Caco-2 (cell line): ENCODE measurements at places on chromosomes 5 and 9. TPM values are rescaled to one million over a fixed set of nuclear protein-coding genes. Genes with fewer than 3 reads are reported as not detected.
A peak's percentile ranks its signal among the peaks of the same experiment; 100 is the strongest.

TNC gene
- total RNA-seq: 11.4 and 17.6 TPM in 2 replicates

DNA sequence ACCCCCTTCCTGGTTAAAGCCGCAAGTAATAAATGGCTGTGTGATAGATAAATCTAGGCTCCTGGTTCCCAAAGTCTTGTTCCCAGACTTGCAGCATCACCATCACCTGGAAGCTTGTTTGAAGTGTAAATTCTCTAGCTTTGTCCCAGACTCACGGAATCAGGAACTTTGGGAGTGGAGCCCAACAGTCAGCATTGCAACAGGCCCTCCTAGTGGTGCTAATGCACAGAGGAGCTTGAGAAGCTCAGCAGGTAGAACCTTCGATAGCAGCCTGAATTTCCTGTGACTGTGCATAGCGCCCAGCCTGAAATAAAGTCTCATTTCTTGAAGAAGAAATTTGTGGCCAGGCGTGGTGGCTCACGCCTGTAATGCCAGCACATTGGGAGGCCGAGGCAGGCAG lies 30.3 kb upstream of the MELK start:
- DNase-seq: no peak
- no peaks in the 10 kb centered on the region for H3K4me1 ChIP-seq
- no peaks in the 10 kb centered on the region for H3K27me3 ChIP-seq
- no peak overlapping the region for H3K27ac ChIP-seq
- H3K36me3 ChIP-seq: no peaks in the 10 kb centered on the region

- no peaks in the 10 kb centered on the region for H3K4me1 ChIP-seq
- no peak overlapping the region for H3K4me3 ChIP-seq
- DNase-seq: no peak
- H3K36me3 ChIP-seq: no peaks in the 10 kb centered on the region
These were observed 175.9 kb downstream of the NSG2 start for GRCh38 chr5:174221436-174221835.

DNA sequence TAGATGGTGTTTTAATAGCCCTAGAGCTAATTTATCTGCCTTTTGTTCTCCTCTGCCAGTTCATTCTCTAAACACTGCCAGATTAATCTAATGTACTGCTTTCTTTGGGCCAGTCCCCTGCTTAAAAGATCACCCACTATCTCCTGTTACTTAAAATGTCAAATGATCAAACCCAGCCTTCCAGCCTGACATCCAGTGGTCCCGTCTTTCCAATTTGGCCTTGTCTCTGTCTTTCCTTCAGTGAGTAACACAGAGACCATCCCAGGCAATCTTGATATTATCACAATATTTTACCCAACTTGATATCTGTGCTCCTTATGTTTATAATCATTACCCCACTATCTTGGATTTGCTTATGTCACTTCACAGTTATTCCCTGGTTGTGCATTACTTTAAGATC lies 12.0 kb downstream of the PRR16 start:
- H3K27ac ChIP-seq: no peak overlapping the region
- H3K36me3 ChIP-seq: no peaks in the 10 kb centered on the region
- no peaks in the 10 kb centered on the region for H3K27me3 ChIP-seq
- H3K4me3 ChIP-seq: no peak overlapping the region
- DNase-seq: no peak

GRCh38 chr5:3322642-3323041 lies 273.0 kb upstream of the IRX1 start:
- no peak for DNase-seq
- H3K27me3 ChIP-seq: no peaks in the 10 kb centered on the region
- no peaks in the 10 kb centered on the region for H3K36me3 ChIP-seq

- no peak overlapping the region for H3K4me3 ChIP-seq
- no peak for DNase-seq
- H3K36me3 ChIP-seq: no peaks in the 10 kb centered on the region
These were observed 33.7 kb upstream of the ITGA1 start for GRCh38 chr5:52754051-52754450.

DNA sequence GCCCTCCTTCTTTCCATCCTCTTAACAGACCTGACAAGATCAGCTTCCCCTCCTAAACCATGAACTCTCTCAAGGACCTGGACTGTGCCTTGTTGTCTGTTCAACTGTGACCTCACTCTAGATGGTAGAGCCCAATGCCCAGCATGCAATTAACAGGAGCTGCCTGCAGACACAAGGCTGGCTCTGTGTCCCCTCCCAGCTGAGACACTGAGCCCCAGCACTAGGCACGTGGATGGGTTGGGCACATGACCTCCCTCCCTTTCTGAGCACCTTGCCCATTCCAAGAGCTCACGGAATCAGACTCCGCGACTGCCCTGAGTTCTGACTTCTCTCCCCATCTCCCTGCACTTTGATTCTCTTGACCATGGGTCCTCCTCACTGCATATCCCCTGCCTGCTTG lies 93.5 kb upstream of the LRRTM2 start:
- H3K4me1 ChIP-seq: peaks cover 19% of the 10 kb centered on the region
- DNase-seq: no peak
- H3K36me3 ChIP-seq: no peaks in the 10 kb centered on the region
- H3K4me3 ChIP-seq: no peak overlapping the region

GRCh38 chr9:121613009-121613752 lies 38.3 kb upstream of the DAB2IP start:
- peak overlapping the region; percentile 13 for H3K27ac ChIP-seq
- no peaks in the 10 kb centered on the region for H3K27me3 ChIP-seq
- DNase-seq: no peak
- peaks cover 8% of the 10 kb centered on the region for H3K4me1 ChIP-seq
- no peaks in the 10 kb centered on the region for H3K36me3 ChIP-seq

DNA sequence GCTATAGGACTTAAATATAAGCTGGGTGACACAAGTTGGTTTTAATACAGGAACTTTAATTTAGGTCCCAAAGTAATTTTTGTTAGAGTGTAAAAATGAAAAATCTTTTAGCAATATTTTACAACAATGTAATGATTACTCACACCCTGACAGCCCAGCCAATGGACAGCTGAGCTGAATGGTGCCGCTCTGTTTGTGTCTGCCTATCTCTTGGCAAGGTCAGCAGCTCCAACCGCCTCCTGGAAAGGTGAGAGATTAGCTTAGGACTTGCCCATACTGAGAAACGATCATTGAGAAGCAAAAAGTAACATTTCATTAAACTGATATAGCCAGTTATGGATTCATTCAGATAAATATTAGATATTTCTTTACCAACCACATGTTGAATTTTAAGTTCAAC lies 463.6 kb upstream of the CD180 start:
- no peak for DNase-seq
- H3K27ac ChIP-seq: no peak overlapping the region
- H3K4me1 ChIP-seq: no peaks in the 10 kb centered on the region
- H3K36me3 ChIP-seq: no peaks in the 10 kb centered on the region
- H3K27me3 ChIP-seq: no peaks in the 10 kb centered on the region
- H3K4me3 ChIP-seq: no peak overlapping the region

DNA sequence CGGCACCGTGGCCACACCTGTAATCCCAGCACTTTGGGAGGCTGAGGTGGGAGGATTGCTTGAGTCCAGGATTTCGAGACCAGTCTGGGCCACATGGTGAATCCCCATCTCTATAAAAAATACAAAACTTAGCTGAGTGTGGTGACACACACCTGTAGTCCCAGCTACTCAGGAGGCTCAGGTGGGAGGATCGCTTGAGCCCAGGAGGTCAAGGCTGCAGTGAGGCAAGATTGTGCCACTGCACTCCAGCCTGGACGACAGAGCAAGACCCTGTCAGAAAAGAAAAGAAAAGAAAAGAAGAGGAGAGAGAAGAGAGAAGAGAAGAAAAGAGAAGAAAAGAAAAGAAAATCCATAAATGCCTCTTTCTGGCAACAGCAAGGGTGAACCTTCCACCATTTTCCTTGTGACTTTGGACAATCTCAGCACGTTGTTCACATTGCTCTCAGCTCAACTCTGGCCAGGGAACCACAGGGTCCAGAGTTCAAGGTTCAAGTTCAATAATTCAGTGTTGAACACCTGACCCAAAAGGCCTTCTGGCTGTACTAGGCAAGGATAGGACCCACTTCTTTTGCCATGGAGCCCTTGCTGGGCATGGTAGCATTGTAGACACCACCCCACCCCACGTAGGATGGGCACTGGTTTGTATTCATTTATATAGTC lies 14.6 kb upstream of the DUSP1 start:
- no peak overlapping the region for H3K4me3 ChIP-seq
- no peaks in the 10 kb centered on the region for H3K36me3 ChIP-seq
- H3K27me3 ChIP-seq: no peaks in the 10 kb centered on the region
- DNase-seq: no peak
- H3K27ac ChIP-seq: no peak overlapping the region
- peaks cover 31% of the 10 kb centered on the region for H3K4me1 ChIP-seq

- H3K4me3 ChIP-seq: no peak overlapping the region
- no peaks in the 10 kb centered on the region for H3K4me1 ChIP-seq
- no peaks in the 10 kb centered on the region for H3K27me3 ChIP-seq
- DNase-seq: no peak
- H3K36me3 ChIP-seq: no peaks in the 10 kb centered on the region
- no peak overlapping the region for H3K27ac ChIP-seq
These were observed 26.9 kb downstream of the CSNK1G3 start for GRCh38 chr5:123538670-123539459.

GRCh38 chr5:186091-187041 lies 4.9 kb upstream of the LRRC14B start:
- no peak overlapping the region for H3K27ac ChIP-seq
- H3K4me1 ChIP-seq: no peaks in the 10 kb centered on the region
- no peaks in the 10 kb centered on the region for H3K36me3 ChIP-seq
- no peak for DNase-seq
- H3K4me3 ChIP-seq: no peak overlapping the region
